Bone marrow (tissue), 2 donors: ENCODE measurements at places on chromosomes 16 and 17.

DNA sequence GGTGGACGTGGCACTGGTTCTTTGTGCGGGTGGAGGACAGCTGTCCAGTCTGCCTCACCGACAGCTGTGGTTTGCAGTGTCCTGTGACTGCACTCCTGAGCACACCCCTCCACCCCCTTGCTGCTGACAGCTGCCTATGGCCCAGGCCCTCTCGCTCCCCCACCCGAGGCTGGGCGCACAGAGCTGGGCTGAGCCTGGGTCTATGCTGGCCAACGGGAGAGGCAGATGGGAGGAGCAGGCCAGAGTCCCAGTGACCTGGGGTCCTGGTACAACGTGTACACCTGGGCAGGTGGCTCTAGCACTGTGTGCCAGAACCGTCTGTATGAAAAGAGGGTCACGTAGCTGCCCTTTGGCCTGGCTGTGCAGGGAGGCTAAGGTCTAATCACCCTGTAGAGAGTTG lies 30.5 kb downstream of the BAIAP2 start:
- no peak for DNase-seq

DNA sequence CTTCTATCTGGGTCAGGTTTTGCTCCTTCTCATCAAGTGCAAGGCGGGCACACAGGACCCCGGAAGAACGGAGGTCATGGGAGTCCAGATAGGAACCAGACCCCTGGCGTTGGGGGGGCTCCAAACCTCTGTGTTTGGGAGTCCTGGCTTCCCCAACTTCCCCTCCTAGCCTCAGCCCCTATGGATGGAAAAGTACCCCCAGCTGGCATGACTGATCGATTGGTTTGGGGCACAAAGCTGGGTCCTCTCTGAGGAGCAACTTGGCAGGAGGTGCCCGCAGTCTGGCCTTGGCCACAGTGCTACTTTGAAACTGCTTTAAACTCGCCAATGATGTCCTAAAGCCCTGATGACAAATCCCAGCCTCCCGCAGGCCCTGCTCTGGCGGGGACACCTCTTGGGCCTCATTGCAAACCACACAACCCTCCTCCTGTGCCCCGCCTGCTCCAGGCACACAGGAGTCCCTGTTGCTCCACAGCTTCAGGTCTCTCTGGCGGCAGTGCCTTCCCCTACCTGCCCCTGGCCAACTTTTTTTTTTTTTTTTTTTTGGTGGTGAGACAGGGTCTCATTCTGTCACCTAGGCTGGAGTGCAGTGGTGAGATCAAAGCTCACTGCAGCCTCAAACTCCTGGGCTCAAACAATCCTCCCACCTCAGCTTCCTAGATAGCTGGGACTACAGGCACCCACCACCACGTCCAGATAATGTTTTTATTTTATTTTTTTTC lies 38.0 kb upstream of the SNN start:
- no peak for DNase-seq

- no peak for DNase-seq
These were observed 5.9 kb downstream of the DUS2 start for GRCh38 chr16:68028996-68029395.

DNA sequence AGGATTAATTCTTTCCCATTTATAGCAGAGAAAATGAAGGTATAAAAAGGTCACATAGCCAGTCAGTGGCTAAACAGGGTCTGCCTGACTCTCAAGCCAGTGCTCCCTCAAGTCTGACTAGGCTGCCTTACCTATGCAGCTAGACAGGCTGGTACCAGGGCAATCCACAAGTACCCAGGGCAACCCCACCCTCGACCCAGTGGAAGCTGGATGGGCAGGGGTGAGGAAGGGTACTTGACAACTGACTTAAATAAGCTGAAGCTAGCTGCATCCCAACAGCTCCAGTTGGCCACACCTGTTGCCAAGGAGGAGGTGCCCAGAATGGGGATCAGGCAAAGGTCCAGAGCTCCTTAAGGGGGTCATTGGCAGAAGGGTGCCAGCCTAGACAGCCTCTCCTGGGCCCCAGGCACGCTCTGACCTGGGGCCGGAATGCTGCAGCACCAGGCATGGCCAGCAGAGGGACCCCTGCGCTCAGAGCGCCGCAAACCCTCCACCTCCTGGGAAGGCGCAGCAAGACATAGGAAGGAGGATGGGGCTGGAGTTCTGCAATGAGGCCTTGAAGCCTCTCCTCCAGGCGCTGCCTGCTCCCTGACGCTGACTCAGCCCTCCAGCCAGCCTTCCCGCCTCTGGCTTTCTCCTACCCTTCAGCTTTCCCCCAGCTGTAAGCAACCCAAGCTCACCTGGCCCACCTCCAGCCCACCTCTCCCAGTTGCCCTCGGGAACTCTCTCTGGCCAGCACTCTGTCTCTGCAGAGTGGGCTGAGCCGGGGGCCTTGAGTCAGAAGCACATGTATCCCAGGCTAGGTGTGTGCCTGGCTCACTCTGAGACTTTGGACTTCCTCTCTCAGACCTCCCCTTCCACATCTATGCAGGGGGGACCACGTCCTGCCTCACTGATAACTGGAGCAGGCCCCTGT lies 28.8 kb downstream of the MPP2 start:
- peak; percentile 25 for DNase-seq

- no peak for DNase-seq
These were observed 37.9 kb upstream of the LRRC75A start for GRCh38 chr17:16529906-16530305.

DNA sequence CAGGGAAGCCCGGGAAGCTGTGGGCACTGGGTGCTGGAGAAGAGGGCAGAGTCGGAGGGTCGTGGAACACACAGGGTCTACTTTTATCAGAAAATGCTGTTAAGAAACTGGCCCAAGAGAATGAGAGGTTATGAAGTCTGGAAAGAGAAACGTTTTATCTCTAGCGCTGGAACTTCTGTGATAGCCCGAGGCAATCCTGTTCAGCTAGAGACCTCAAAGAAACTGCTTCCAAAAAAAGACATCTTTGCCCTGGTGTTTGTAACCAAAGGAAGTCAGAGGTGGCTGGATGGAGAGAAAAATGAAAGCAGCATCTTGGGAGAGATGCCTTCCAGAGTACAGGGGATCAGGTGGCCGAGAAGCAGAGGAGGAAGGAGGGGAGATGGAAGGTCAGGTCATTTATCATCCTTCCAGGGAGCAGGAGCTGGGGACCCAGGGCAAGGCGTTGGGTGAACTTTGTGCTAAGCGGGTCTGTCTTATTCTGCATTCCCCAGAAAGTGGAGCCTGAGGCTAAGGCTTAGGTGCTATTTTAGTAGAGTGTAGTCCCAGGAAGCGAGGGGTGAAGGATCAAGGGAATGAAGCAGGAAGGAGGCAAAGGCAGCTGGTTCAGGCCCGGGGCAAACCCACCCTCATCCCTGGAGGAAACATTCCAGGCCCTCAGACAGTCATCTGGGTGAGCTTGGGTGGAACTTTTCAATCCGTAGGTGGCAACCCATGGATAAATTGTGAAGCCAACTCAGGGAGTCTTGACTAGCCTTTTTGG lies 66.5 kb downstream of the MGAT5B start:
- DNase-seq, result no peak

GRCh38 chr17:82593590-82594087 lies 54.6 kb downstream of the WDR45B start:
- no peak for DNase-seq

DNA sequence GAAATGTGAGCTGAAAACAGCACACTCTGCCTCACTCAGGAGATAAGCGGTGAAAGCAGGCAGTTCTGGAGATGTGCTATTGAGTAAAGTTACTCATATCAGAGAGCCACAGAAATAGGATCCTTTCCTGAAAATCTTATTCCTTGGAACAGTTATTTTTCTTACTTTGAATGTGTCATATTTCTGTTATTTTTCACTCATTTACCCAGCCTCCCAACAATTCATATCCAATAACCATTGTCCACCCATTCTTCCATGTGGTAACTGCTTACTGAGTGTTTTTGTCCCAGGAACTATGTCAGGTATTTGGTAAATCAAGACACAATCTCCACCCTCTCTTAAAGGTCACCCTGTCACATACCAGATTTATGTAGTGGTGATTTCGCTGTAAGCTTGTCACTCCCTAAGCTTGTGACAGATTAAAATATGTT lies 144.9 kb downstream of the PARN start:
- no peak for DNase-seq

- no peak for DNase-seq
These were observed 46.0 kb upstream of the ERCC4 start for GRCh38 chr16:13873835-13874438.

DNA sequence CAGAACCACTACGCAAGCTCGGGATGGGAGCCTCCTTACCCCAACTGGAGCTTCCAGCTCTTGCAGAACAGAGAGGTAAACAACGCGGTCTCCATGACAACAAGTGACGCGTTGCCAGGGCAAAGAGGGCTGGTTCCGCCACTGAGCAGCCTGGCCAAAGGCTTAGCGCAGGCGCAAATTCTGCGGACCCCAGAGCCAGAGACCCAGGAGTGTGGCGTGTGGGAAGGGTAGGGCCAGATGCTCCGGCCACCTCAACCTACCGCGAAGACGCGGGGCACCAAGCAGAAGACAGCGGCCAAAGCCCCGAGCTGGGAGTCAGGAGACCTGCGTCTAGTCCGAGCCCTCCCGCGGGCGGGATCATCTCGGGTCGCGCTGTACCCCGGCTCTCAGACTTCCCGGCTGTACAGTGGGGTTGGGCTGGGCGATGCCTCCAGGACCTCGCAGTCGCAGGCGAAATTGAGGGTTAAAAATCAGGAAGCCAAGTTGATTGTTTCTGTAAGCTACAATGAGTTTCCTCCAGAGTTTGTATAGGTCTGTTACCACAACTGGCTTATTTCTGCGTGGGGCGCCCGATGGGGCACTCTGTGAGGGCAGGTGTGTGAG lies at the start of gene TEKT1:
Gene TEKT1 (minus strand): TSS at position 69 of the 603 bp plus-strand sequence. CDS start 1,353 bp downstream, outside the sequence.
- DNase-seq, result peak; percentile 53

DNA sequence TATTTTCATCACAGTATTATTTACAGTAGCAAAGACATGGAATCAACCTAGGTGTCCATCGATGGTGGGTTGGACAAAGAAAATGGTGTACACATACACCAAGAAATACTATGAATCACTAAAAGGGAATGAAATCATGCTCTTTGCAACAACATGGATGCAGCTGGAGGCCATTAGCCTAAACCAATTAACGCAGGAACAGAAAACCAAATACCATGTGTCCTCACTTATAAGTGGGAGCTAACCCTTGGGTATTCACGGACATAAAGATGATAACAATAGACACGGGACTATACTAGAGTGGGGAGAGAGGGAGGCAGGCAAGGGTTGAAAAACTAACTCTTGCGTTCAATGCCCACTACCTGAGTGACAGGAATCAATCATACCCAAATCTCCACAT lies 41.0 kb downstream of the MRPS23 start:
- no peak for DNase-seq

DNA sequence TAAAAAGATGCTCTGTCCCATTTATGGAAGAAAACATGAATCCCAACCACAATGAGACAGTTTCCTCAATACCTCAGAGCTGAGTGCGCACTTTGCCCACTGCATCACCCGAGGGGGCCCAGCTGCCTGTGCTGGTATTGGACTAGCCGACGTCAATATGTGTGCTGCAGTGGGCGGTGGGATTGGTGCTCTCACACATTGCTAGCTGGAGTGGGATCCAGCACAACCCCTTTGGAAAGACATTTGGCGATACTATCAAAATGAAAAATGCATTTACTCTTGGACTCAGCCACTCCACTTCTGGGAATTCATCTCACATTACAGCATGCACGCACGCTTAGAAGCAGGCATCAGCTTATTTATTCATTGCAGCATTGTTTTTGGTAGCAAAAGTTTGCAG lies 289.2 kb upstream of the FOXF1 start:
- DNase-seq, result no peak

DNA sequence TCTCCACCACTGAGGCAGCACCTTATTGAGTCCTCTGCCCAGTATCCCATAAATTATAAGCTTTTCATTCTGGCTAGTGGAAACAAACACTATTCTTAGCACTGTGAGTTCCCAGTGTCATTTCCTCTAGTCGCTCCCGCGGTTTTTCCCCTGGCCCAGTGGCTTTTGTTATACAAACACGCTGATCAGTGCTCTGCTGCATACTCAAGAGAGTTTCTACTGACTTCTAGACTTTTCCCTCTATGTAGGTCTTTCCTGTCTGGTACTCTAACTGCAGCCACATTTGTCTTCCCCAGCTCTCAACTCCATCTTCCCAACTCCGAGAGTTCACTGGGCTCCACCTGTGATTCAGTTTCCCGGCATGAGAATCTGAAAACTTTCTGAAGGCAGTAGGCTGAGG lies 556.6 kb upstream of the SALL1 start:
- DNase-seq, result no peak

DNA sequence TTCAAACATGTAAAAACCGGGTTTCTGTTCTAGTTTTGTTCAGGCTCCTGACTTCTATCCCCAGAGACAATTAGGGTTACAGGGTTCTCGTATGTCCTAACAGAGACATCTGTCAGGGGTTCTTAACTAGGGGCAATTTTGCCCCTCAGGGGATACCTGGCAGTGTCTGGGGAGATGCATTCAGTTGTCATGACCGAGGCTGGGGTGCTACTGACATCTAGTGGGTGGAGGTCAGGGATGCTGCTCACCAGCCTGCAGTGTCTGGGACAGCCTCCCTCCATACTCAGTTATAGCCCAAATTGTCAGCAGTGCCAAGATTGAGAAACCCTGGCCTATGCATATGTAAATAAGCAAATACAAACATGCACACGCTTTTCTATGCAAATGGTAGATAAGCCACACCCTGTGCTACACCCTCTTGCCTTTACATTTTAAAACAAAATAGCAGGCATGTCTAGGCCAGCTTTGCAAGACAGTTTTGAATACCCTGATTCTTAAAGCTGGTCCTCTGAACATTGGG lies 37.4 kb downstream of the CLEC16A start:
- no peak for DNase-seq

- DNase-seq, result peak; percentile 80
These were observed 26.2 kb upstream of the RFFL start for GRCh38 chr17:35089586-35090296.

GRCh38 chr17:74851612-74852236 lies 8.0 kb downstream of the GRIN2C start:
- DNase-seq, result no peak

DNA sequence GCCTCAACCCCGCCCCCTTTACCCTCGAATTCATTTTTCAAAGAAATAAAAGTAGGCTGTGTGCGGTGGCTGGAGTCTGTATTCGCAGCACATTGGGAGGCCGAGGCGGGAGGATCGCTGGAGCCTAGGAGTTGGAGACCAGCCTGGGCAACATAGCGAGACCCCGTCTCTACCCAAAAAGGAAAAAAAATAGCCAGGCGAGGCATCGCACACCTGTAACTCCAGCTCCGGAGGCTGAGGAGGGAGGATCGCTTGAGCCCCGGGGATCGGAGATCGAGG lies 671 bp upstream of the TOP2A start:
- DNase-seq, result no peak

DNA sequence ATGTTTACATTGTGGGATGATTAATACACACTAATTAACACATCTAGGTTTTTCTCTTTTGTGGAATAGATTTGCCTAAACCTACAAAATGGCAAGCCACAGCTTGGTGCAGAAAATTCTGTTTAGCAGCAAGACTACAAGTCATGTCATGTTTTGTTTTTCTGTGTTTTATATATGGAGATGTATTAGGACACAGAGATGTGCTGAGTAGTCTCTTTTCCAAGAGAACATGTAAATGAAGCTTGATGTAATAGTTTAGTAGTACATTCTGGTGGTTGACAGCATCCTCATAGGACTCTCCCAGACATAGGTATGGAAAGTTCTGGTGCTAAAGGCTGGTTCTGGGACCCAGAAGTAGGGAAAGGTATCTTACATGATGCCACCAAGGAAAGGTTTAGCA lies 1345.4 kb downstream of the CDH11 start:
- no peak for DNase-seq
